ENCODE measurements at places on chromosomes 2 and 18. TPM values are rescaled to one million over a fixed set of nuclear protein-coding genes. Genes with fewer than 3 reads are reported as not detected.

GRB14 gene
- total RNA-seq, result 8.6 TPM

TTR gene
- total RNA-seq, result not detected

NDC80 gene
- total RNA-seq, result 1.9 TPM

- DNase-seq, result no peak
These were observed 342.3 kb downstream of the DCC start for GRCh38 chr18:52682260-52682659.

GRCh38 chr18:80159713-80160636 is 50.9 kb downstream of the ADNP2 start:
- DNase-seq, result no peak

DNA sequence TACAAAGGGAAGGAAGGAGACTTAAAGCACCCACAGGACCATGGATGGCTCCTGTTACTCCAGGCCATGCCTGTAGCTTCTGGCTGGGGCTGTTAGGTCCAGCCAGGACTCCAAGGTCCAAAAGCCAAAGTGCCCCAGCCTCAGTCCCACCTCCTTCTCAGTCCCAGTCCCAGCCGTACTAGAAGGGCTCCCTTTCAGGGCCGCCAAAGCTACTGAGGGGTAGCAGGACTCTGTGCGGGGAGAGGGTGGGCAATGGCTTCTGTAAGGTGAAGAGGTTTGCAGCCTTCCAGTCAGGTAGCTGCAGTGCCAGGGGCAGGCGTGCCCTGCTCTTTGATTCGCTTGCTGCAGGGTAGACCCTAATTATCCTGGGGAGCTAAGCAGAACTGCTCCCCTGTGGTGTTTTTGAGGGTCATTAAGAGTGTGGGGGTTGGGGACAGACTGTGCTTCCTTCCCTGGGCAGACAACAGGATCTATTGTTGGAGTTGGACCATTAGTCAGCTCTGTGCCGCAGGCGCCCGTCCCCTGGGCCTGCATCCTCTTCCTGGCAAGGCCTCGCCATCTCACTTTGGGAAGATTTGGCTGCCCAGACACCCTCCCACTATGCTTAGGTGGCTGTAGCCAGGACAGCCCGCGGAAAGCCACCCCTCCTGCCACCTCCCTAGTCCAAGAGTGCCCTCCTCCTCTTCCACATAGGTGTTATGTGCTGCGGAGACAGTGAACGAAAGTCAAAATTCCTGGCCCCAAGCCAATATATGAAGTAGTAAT is 118.8 kb downstream of the ZBTB7C start:
- no peak for DNase-seq

DNA sequence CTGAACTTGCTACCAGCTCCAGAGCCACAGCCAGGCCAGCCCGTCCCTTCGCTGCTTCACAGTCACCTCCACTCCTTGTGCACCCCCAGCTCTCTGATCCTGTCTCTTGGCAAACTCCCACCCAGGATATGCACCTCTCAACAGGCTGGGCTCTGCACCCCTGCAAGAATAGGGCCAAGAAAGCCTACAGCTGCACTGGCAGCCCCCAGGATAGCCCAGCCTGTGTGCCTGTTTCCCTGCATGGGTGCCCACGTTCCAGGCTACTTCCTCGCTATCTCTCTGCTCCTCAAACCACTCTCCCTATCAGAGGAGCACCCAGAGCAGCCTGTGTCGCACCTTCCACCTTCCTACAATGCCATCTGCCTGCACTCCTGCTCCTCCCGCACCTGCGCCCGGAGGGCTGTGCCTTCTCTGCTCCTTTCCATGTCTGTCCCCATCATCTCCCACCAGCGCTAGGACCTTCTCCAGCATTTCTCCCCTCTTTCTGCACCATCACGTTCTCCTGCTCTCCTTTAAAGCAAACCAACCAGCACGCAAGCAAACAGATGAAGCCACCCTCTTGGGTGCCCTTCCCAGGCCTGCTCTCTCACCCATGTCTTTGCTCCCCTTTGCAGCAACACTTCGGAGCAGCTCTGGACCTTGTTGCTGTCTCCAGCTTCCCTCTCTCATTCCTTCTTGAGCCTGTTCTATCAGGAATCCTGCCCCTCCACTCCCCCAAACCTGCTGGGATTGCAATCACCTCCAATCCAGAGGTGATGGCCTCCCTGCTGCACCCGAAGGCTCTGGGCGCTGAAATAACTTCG is 313.2 kb upstream of the HS6ST1 start:
- no peak for DNase-seq

DNA sequence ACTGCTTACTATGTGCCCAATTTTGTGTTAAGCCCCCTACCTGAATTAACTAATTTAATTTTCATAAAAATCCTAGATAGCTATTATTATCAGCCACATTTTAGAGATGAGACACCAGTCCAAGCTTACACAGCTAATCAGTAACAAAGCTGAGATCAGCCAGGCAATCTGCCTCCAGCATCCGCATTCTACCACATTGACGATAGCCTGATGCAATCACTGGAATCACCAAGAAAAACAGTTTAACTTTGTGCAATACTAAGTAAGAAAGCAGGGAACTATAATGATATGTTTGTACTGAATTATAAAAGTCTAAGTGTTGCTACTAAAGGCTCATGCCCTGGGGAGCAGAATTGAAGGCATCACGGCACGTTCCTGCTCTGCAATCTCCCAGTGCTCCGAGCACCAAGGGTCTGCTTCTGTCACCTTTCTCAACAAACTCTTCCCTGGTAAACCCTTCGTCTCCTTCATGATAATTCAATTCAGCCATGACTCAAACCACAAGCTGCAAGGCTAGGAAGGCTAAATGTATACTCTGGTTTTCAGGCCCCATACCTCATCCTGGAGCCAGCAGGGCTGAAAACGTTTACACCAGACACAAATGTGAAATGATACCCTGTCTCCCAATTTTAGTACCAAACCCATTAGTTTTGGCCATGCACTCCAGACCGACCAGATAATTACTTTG is 19.4 kb downstream of the KANSL3 start:
- DNase-seq, result peak; percentile 36

DNA sequence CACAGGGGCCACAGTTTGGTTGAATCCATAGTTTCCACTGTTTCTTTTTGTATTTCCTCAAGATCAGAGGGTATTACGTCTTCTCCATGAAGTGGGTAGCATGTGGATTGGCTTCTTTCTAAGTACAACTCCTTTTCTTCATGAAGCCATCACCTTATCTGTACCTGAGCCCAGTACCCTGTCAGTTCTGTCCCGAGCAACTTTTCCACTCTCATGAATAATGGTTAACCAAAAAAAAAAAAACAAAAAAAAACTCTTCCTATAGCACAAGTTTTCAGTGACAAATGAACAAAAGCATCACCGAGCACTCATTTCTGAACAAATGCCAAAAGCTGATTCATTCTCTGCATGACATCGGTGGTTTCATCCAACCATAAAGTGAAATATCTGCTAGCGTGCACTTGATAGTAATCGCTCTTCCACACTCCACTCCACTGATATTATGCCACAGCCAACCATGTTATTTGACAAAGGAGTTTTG is 53.0 kb upstream of the CCDC150 start:
- peak; percentile 88 for DNase-seq

DNA sequence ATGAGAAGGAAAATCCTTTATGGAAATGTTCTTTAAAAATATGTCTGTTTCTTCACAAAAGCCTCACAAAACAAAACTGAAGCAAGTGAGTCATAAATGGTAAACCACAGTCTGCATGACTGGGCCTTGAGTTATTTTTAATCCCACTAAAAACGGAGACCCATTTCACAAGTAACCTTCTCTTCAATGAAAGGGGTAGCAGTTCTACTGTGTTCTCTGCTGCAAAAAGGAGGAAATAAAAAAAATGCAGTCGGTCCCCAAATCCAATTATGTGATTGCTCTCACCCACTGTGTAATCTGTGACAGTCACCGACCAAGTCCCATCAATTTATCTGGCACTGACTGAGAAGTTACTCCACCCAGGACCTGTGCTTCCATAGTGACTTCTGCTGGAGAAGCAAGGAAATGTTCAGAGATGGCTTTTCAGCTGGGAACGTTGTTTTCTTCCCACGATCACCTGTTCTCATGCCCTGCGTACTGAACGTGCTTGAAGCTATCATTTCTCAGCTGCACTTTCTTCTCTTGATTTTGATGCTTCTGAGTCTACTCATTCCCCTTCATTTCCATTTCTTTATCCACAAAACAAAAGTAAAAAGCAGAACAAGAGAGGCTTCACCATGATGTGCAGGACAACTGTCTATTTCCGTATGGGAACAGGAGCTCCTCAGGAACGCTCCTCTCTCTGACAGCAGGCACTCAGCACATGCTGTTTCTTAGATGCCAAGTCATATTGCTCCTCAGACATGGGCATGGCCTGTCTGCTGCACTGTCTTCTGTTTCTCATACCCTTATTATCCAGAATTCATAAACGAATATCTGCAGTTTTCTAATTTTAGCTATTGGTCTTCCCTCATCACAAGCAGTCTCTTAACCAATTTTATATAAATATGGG is 80.0 kb upstream of the TMEM200C start:
- peak; percentile 92 for DNase-seq

GRCh38 chr2:234674781-234675201 is 177.9 kb upstream of the ARL4C start:
- peak; percentile 79 for DNase-seq

DNA sequence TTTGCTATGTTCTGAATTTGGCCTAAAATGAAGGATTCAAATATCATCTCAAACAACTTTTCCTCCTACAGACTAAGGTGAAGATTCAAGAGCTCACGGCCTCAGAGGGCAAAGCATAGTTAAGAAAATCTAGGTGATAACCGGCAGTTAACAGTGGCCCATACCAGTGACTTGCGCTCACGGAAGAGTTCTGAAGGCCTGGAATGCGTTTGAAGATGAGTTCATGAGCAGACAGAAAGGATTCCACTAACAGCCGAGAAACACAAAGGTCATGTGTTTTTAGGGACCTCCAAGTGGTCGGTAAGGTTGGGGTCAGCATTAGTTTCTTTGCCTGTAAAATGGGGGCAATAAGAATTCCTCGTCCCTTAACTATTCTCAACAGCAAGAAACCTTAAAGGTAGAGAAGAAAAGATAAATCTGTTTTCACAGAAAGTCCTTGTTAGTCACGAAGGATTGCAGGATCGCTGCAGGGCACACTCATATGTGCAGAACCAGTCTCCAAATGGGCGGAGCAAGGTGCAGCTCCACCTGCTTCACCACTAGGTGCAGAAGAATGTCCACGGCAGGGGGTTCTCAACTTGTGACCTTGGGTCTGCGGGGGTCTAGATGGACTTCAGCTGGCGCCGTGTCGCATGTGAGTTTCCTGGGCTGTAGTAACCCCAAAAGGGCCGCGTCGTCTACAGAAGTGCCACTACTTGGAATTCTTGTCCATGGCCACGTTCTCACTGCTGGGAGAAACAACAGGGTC is 708 bp upstream of the RPIA start:
- DNase-seq, result peak; percentile 2

Data from astrocyte (in vitro differentiated cells and primary cell).